ENCODE measurements at places on chromosomes 2 and 18. TPM values are rescaled to one million over a fixed set of nuclear protein-coding genes. Genes with fewer than 3 reads are reported as not detected.

Gene RNF152
- 0.13 TPM for total RNA-seq

Gene CFC1
- not detected for total RNA-seq

Gene ADCYAP1
- total RNA-seq, result not detected

Gene CCDC102B
- 0.20 TPM for total RNA-seq

Gene CRIM1
- 195 TPM for total RNA-seq

Gene C2orf76
- 15.4 TPM for total RNA-seq

Gene GCG
- total RNA-seq, result not detected

Gene TTC39C
- 20.3 TPM for total RNA-seq

Gene UGT1A1
- total RNA-seq, result 0.39 TPM

Gene HAAO
- not detected for total RNA-seq

Gene MPHOSPH10
- total RNA-seq, result 45.6 TPM

Gene PLGLB1
- 0.66 TPM for total RNA-seq

Gene CFAP65
- total RNA-seq, result 0.22 TPM

Gene COL4A4
- 1.9 TPM for total RNA-seq

Gene SP110
- 10.1 TPM for total RNA-seq

Gene RGPD4
- 0.07 TPM for total RNA-seq

Gene RTP5
- not detected for total RNA-seq

Gene GPR39
- 5.9 TPM for total RNA-seq

Gene LAMA1
- total RNA-seq, result 0.13 TPM

Gene SLC5A7
- total RNA-seq, result not detected

Gene HOXD3
- not detected for total RNA-seq

Gene MAP3K20
- total RNA-seq, result 36.2 TPM

Gene UGT1A6
- 1.5 TPM for total RNA-seq

Gene WDR33
- 23.7 TPM for total RNA-seq

Gene SLC9A4
- not detected for total RNA-seq

Gene C2orf66
- total RNA-seq, result not detected

Gene SOX11
- not detected for total RNA-seq

Gene MCM6
- 44.8 TPM for total RNA-seq

Gene INPP5D
- total RNA-seq, result 0.70 TPM

Gene SCTR
- 0.15 TPM for total RNA-seq

Gene RND3
- 43.7 TPM for total RNA-seq

Gene ESPNL
- total RNA-seq, result 0.18 TPM

Gene SNED1
- 1.4 TPM for total RNA-seq

Gene KIF3C
- 45.4 TPM for total RNA-seq

Gene ZC3H8
- 15.6 TPM for total RNA-seq

Gene EVX2
- not detected for total RNA-seq

Gene FIGN
- 3.0 TPM for total RNA-seq

Gene ATAD2B
- 6.3 TPM for total RNA-seq

Gene GPR35
- total RNA-seq, result 0.83 TPM

Gene LRRFIP1
- 85.8 TPM for total RNA-seq

Gene GKN2
- total RNA-seq, result 1.5 TPM

Gene NEDD4L
- 42.0 TPM for total RNA-seq

Gene SCN7A
- total RNA-seq, result not detected

Gene DLX2
- total RNA-seq, result 0.63 TPM

Gene RSAD2
- total RNA-seq, result 0.19 TPM

Gene RFTN2
- not detected for total RNA-seq

Gene NTSR2
- not detected for total RNA-seq

Gene KCNF1
- 30.5 TPM for total RNA-seq

Gene DYNAP
- not detected for total RNA-seq

Gene MTLN
- total RNA-seq, result 122 TPM

Gene GNLY
- 0.29 TPM for total RNA-seq

Gene LHCGR
- not detected for total RNA-seq

Gene BCL11A
- 0.01 TPM for total RNA-seq

Gene FAM124B
- total RNA-seq, result 0.05 TPM

Gene BAZ2B
- total RNA-seq, result 8.5 TPM

Gene ABCB11
- total RNA-seq, result 0.06 TPM

Gene MALL
- total RNA-seq, result 155 TPM

Gene POU3F3
- total RNA-seq, result 0.02 TPM

Gene IL1F10
- total RNA-seq, result not detected

Measured in A549 treated with dexamethasone at 1 μM for 4 hours (cell line).